ENCODE measurements at places on chromosomes 1 and 21. TPM values are rescaled to one million over a fixed set of nuclear protein-coding genes. Genes with fewer than 3 reads are reported as not detected.

- no peak for DNase-seq
These were observed 90.7 kb upstream of the VAMP3 start for GRCh38 chr1:7680207-7680954.

- no peak for DNase-seq
These were observed 59.1 kb upstream of the RBM15 start for GRCh38 chr1:110280126-110280525.

- no peak for DNase-seq
These were observed 5.2 kb upstream of the HLX start for GRCh38 chr1:220873868-220874655.

The RAB25 gene
- 68.6 TPM for total RNA-seq

DNA sequence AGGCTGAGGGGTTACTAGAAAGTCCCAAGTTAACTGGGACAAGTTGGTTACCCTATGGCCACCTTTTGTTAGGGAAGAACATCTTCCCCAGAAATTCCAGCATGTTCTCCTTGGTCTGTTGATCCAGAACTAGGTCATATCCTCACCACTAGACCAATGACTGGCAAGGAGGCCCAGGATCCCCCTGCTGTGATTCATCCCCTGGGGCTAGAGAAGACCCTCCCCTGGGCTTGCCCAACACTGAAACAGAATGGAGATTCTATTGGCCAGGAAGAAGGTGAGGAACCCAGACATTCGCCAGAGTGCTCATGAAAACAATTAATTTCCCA lies 90.1 kb upstream of the SIM2 start:
- no peak for DNase-seq

The NCAM2 gene
- total RNA-seq: 6.3 TPM

- no peak for DNase-seq
These were observed 52.1 kb downstream of the MIGA1 start for GRCh38 chr1:77831566-77831965.

DNA sequence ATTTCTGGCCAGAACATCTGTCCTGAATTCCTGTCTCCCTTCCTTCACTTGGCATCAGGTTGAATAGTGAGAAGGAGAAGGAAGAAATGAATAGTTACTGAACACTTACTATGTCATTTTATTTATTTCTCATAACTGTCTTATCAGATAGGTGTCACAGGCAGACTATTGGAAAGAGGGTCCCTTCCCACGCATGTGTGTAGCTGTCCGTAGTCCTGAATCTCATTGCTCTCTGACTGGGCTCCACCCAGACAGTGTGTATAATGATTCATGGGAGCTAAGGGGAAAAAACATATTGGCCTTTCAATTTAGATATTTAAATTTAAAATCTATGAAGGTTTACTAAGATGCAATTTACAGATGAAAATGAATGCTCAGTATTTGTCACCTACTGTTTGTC lies 86.1 kb downstream of the OMA1 start:
- DNase-seq: no peak

GRCh38 chr1:8481650-8482380 lies 163.9 kb downstream of the SLC45A1 start:
- no peak for DNase-seq

DNA sequence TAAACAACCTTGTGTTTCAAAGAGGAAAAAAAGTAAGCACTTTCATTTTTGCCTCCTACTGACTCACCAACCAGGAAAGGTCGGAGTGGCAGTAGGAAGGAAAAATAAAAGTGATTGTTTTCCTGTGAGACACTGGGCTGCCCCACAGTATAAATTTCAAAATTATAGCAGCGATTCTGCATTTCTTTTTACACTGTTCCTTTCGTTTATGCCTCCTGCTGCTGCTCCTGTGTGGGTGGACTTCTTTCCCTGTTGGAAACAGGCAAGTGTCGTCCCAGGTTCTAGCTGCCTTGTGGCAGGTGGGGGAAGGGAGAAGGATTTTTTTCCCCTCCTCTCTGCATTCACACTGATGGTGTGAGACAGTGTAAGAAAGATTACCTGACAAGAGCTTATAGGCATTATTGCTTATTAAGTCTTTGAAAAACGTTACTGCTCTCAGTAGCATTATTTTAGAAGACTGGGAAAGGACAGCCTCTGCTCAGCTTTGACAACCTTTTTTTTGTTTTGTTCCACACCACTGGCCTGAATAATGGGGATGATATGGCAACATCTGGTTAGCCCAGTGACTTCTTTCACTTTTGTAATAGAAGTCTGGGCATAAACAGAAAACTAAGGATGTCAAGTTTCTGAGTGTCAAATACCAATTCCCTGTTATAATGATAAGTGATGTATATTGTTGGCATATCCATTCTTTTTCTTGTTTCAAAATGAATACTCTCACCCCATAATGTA lies 77.9 kb downstream of the NEK7 start:
- DNase-seq: no peak

The RNU1-4 gene
- under 0.01 TPM for total RNA-seq

The DPYD gene
- total RNA-seq: 58.1 TPM

DNA sequence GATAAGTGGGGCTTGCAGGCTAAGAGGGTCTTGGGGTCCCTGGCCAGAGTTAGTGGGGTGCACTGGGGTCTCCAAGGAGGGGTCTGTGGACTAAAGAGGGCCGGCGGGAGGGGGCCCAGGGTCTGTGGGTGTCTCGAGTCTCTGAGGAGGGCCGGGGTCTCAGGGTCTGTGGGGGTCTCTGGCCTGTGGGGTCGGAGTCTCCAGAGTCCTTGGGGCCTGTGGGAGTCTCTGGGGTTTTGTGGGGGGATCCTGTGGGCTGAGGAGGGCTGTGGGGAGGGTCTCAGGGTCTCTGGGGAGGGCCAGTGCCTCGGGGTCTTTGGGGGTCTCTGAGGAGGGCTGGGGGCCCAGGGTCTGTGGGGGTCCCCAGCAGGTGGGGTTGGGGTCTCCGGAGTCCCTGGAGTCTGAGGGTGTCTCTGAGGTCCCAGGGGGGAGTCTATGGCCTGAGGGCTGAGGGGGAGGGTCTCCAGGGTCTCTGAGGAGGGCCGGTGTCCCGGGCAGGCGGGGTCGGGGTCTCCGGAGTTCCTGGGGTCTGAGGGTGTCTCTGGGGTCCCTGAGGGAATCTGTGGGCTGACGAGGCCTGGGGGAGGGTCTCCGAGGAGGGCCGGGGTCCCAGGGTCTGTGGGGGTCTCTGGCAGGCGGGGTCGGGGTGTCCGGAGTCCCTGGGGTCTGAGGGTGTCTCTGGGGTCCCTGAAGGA lies 628 bp upstream of the PLEKHM2 start:
- DNase-seq: no peak

DNA sequence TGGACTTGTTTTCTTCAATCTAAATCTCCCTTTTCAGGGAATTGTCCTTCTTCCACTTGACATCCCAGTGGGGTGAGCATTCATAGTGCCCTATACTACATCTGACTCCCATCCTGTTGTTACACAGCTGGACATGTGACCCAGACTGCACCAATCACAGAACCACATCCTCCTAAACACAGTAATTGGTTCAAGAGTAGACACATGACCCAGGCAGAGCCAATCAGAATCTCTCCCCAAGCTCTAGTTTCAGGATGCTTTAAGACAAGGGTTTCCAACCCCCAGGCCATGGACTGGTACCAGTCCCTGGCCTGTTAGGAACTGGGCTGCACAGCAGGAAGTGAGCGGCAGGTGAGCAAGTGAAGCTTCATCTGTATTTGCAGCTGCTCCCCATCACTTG lies 5.6 kb upstream of the DDOST start:
- no peak for DNase-seq

The GPA33 gene
- total RNA-seq: 0.16 TPM

The RIPK4 gene
- 15.7 TPM for total RNA-seq

DNA sequence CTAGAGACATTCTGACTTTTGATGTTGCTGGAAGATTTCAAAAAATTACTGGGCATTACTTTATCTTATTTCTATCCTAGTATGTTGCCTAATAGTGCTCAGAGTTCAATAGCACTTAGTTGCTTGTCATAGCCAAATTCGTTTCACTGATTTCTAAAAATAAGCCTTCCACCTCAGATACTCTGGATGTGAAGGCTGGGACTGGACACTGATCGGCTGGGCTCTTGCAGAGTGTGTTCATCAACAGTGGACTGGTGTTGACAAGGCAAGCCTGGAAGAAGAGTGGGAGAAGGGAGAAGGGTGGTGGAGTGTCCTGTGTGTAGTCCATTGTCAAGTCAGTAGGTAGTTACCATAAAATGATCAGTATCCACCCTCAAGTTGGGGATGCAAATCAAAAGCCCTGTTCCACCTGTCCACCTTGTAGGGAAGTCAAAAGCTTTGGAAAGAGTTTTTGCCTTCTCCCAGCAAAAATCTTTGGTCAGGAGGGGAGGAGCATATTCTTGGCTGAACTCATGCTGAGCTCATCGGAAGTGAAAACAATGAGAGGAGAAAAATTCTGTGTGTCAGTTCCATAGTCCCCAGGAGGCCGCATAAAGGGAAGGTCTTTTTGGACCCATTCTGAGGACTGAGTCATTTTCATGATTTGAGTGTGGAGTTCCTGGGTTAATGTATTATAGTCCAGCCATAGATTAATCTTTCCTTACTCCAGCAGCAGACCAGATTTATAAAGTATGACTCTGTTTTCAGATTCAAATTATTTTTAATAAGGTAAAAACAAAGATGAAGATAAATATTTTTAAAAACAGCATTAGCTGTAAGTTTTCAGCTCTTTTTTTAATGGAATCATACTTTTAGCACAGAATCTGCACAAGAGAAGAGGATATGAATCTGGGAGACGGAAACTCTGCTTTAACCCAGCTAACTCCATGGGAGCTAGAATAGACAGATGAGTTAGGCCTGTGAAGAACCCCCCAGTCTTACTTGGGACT lies 99.5 kb upstream of the BMP8A start:
- no peak for DNase-seq

DNA sequence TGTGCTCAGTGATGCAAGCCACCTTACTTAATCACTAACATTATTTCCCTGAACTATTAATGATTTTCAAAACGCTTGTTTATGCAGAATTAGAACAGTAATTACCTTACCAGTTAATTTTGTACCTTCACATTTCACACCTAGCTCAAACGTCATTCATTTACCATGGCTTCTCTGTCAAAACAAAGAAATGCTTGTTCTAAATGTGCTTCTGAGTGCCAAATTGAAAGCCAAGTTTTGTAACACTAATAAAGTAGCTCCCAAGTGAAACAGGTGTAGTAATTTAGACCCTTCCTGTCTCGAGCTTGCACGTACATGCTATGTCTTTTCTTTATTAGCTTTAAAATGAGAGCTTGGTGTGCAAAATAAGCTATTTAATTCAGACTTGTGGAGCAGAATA lies 533.7 kb upstream of the PKN2 start:
- no peak for DNase-seq

The SLAMF9 gene
- not detected for total RNA-seq

DNA sequence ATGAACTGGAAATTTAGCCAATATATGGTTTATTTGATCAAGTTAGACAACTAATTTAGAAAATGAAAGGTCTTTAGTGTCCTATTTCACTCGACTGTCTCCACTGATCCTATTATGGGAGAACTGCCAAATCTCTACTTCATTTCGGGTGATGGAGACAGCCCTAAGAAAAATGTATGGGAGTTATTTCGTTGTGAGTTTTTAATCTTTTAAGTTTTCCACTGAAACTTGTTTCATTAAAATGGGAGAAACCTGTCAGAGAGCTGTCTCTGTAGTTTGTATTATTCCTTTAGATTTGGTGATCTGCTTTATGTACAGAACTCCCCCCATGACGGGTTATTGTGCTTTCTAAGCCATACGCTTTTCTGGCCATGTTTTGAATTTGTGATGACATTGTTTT lies 899.7 kb downstream of the ADGRL2 start:
- DNase-seq: no peak

DNA sequence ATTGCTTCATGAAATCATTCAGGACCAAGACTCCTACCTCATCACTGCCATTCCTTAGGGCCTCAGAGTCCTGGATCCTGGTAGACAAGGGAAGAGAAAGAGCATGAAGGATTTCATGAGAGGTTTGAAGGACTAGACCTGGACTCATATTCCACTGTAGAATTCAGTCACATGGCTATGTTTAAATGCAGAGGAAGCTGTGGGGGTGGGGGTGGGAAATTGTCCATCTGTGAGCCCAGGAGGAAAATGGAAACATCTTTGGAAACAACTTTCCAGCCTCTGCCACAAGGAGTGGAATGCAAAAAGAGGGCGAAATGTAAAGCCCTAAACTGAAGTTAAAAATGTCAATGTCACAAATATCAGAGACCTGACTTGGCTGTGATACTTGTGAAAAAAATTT lies 73.0 kb downstream of the BRINP2 start:
- DNase-seq: no peak

DNA sequence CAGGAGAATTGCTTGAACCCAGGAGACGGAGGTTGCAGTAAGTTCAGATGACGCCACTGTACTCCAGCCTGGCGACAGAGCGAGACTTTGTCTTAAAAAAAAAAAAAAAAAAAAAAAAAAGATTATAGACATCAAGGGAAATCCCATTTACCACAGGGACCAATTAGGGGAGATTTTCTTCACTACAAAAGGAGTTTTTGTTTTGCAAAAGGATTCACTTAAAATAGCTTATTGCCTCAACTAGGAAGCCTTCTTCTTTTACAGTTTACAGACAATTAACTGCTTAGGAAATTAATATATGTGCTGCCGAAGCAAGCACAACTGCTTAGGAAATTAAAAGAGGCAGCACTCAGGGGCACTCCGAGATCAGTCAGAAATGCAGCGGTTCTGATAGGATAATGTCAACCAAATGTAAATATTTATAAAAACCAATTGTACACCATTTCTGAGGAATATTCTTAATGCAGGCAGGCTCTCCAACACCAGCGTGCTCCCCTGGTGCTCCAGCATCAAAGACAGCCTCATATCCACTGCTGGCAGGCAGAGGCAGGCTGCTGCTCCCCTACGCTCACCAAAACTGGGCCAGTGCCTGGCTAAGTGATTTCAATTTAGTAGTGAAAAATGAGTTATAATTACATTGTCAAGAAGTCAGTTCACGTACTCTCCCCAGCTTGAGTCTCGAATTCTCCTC lies 107.9 kb upstream of the RAB4A start:
- DNase-seq: no peak

DNA sequence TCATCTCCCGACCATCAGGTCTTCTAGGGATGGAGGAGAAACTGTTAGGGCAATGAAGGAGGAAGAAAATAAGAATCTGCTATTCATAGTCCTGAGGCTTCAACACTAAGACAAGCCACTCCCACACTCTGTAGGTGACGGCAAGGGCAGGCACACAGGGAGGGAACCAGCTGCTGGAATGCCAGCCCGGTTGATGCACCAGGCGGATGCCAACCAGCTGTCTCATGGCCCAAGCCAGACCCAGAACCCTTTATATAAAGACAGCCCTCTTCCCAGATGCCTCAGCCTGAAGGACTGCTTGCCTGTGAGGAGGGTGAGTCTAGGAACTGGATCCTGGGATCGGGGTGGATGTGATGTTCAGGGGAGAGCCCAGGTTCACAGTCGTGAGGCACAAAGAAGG lies at the start of gene KPRP:
TSS of gene KPRP (plus strand) at position 279 of the 400 bp plus-strand sequence. CDS start 1,564 bp downstream, outside the sequence.
- DNase-seq: no peak

The VWA5B1 gene
- not detected for total RNA-seq

- no peak for DNase-seq
These were observed at the start of gene TMEM200B for GRCh38 chr1:29123887-29124365. TSS of gene TMEM200B (minus strand) at chr1:29123903. CDS start at chr1:29121828, 2,075 bp downstream.

DNA sequence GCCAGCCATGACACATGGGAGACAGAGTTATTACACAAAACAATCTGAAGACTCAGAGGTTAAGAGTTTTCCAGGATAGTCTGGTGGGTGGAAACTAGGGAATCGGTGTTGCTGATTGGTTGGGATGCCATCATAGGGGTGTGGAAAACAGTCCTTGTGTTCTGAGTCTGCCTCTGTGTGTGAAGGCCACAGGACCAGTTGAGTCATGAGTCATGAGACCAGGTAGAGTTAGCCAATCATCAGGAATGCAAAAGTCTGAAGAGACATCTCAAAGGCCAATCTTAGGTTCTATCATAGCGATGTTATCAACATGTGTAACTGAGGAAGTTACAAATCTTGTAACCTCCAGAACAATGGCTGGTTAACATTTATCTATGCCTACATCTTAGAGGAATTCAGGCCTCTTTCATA lies 49.7 kb upstream of the NEK7 start:
- no peak for DNase-seq

All from breast epithelium (tissue), 4 donors.